ENCODE measurements at places on chromosomes 12 and 14.

GRCh38 chr12:97778111-97778510 lies 315.5 kb downstream of the RMST start:
- DNase-seq = no peak

- DNase-seq = no peak
Measured at GRCh38 chr12:58639318-58639934, 280.9 kb downstream of the LRIG3 start.

- no peak for DNase-seq
Measured at GRCh38 chr12:53756300-53757100, 4.7 kb upstream of the CISTR start.

DNA sequence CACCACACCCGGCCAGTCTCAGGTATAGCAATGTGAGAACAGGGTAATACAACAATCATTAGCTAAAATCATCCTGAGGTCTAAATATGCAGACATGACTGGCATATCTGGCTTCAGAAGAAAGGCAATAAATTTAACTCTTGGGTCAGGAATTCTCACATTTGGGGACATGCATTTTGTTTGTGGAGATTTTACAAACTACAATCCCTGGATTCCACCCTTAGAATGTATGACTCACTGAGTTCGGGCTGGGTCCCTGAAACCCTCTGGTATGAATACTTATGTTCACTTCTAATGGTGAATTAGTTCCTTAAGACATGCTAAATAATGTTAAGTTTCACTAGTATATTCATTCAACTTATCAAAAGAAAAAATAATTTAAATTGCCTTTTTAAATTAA lies 98.9 kb upstream of the HMGA2 start:
- no peak for DNase-seq

DNA sequence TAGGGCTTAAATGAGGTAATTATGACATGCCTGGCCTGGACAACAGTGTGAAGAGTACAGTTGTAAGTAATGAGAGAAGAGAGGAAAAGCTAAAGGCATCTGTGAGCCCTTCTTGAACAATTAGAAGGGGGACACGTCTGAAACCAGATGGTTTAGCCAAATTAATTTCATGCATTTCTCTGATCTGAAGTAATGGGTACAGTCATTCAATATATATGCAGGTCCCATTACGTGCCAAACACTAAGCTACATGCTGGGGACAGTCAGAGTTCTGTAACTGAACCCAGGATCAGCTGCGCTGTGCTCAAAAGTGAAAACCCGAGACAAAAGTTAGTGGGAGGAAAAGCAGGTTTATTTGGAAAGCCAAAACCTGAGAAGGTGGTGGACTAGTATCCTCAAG lies 207.2 kb upstream of the TMTC1 start:
- no peak for DNase-seq

DNA sequence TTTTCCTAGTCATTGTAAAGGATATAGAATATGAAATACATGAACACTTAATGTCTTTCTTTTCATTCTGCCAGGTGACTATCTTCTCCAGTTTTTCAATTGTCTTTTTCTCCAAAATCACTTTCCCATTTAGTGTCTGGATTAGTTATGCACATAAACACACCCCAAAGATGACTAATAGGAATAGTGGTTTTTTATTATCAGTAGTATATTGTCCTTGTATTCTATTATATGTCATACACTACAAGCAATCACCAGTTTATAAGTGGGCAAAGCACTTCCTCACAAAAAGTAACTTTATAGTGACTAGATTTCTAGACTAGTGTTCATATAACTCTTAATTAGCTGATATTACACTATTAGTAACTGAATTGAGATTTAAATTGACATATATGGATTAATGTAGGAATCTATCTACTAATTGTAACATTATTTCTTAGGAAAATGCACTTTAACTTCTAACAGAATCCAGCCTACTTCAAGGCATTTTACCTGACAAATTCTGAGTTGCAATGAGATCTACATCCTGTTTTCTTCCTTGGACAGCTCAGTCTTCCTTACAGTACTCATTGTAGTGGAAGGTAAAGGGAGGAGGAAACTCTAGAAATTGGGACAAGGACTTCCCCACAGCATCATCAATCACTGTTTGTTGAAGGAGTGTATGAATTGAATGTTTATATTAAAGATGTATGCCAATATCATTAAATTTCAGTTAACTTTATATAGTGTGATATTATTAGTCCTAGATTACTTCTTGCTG lies 186.1 kb upstream of the GARIN2 start:
- no peak for DNase-seq

GRCh38 chr12:97977870-97978405 lies 515.3 kb downstream of the RMST start:
- DNase-seq = no peak

GRCh38 chr14:104609666-104610065 lies 5.1 kb upstream of the TMEM179 start:
- no peak for DNase-seq

- no peak for DNase-seq
Measured at GRCh38 chr12:38883629-38884134, 21.7 kb downstream of the CPNE8 start.

DNA sequence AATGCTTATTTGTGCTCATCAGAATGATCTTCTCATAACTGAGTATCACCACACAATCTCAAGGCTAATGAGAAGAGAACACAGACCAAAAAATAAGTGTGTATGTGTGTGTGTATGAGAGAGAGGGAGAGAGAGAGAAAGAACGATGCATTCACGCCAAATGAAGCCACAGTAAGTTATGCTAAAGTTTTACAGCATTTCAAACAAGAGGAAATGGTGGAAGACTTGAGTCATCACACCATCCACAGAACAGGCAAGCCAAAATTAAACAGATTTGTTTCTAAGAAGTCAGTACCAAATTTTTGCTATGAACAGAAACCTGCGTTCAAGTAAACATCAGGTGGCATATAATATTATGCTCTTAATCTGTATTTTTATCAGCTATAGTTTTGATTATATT lies 141.2 kb downstream of the MED13L start:
- DNase-seq = no peak

DNA sequence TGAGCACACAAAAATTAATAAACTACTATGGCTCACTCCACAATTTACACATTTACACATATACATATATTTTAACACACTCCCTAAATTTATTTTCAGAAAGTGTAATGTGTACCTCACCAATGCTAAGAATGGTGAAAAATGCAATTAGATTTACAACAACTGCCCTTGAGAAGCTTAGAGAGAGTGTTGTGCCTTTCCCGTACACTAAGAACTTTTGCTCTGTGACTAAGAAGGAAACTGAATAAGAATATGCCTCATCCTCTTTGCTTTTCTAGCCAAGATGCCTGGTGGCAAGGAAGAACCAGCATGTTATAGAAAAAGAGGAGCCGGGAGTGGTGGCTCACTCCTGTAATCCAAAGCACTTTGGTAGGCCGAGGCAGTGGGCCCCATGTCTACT lies 62.3 kb downstream of the SINHCAF start:
- no peak for DNase-seq

GRCh38 chr12:63064080-63064479 lies 86.9 kb downstream of the AVPR1A start:
- DNase-seq = no peak

DNA sequence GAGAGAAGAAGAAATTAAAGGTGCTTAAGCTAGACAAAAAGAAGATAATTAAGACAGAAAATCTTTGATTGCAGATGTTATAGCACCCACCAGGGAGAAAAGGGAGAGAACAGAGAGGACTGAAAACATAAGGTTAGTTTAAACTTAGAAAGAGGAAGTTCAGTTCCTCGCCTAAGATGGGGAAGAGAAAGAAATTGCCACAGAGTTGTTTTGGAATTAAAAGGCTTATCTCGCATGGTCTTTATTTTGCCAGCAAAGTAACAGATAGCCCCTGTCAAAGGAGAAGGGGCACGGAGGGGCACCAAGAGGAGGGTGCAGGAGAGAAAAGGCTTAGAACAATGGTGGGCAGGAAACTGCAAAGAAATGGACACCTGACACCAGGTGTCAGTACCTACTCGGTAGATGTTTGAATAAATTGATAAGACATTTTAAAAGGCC lies 17.8 kb upstream of the OXA1L start:
- DNase-seq = no peak

DNA sequence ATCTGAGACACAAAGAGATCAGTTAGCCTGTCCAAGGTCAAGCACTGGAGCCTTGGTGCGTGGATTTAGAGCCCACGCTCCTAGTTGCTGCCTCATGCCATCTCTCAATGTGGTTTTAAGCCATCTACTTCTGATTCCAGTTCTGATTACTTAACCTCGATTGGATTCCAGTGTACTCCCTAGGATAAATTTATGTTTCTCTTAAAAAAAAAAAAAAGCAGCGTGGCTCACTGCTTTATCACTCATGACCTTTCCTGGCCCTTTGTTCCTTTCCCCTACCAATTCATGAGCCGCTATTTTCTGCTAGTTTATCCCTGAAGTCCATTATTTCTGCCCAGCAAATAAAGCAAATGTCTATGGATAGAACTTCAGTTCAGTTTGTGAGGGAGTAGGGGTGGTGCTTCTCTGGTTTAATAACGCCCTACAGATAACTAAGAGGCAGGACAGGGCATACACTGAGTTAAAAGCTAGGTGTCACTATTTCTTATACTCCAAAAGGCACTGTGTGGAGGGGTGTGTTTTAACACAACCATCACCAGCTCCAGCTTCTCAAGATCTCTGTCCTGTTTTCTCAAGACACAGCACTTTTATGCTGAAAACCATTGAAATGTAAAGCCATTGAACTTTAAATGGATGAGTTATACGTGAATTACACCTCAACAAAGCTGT lies 9.8 kb upstream of the PARP11 start:
- DNase-seq = no peak

DNA sequence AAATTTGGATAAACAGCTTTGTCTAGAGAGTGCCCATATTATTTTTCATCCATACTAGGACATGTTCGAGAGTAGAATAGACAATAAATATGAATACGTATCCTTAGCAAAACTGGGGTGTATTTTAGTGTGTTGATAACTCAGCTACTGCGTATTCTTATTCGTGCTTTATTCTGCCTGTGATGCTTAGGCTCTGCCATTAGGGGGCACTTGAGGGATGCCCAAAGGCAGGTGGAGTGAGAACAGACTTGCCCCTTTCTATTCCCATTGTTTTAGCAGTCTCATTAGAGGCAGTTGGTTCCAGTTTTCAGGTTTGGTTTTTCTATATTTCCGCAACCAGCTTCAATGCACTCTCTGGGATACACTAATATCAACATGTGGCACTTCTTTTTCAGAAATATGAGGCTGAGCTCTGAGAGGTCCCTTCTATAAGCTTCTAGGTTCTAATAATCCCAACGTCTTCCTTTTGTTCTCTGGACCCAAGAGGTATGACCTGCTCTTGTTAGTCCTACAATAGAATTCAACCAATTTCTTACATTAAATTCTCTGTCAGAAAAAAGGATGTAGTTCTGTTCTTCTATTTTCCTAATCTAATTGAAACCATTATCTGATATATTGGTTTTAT lies 985.7 kb upstream of the FBXO33 start:
- no peak for DNase-seq

- DNase-seq = no peak
Measured at GRCh38 chr14:27739657-27740156, 1026.9 kb upstream of the FOXG1 start.

- no peak for DNase-seq
Measured at GRCh38 chr12:6963016-6963731, 7.3 kb downstream of the PHB2 start.

- DNase-seq = no peak
Measured at GRCh38 chr14:50398189-50398580, 1.5 kb upstream of the CDKL1 start.

DNA sequence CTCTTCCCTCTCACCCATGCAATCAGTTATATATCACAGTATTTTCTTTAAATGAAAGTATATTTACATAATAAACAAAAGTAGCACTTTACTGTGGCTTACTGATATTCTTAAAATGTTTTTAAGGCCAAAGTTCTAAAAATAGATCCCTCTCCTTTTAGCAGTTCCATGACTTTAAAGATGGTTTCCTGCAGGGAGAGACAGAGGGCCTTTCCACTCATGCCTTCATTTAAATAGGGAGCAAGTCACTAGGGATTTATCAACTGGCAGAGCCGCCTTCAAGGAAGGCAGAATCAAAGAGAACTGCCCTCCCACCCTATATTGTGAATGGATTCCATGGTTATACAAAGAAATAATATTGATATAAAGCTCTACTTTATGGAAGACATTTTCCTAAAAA lies 55.5 kb downstream of the DUSP16 start:
- no peak for DNase-seq
